CMK (cell line): ENCODE measurements at places on chromosomes 12 and 14.

DNA sequence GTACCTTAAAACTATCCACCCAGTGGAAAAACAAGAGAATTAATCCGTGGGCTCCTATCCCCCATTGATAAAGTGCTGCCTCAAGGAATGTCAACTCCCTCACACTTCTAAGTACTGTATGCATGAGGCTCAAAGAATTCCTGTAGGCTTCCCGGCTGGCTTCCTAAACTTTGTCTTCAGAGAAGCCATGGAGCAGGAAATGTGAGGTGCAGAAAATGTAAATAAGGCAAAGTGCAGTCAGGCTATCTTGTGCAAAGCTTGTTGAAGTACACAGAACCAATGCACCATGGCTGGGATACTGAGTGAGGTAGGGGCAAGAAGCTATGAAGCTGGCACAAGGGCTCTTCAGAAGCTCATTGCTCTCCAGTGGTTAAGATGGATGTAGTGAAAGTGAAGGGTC lies 611.0 kb downstream of the FSCB start:
- no peak for DNase-seq

GRCh38 chr12:131800594-131801135 lies 27.5 kb upstream of the MMP17 start:
- no peak for DNase-seq

GRCh38 chr12:117105902-117106301 lies 6.7 kb upstream of the TESC start:
- no peak for DNase-seq

- no peak for DNase-seq
Measured at GRCh38 chr14:93232159-93232558, 25.1 kb downstream of the UBR7 start.

DNA sequence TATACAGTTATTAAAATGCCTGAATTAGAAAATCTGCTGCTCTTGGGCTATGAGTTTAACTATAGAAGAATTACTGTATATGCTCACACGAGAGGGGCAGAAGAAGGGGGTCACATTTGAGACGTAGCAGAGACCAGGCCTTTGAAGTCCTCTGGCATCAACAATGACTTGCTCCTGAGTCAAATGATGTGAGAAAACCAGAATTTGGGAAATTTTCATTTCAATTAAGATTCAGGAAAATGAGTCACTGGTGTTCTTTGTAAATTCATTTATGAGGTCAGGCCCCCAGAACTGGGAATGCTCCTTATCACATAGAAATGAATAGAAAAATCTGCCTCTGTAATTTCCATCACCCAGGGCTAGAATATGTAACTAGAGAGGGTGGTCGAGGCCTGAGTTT lies 92.9 kb downstream of the APAF1 start:
- no peak for DNase-seq

GRCh38 chr12:24480766-24481449 lies 468.0 kb downstream of the BCAT1 start:
- DNase-seq: no peak

DNA sequence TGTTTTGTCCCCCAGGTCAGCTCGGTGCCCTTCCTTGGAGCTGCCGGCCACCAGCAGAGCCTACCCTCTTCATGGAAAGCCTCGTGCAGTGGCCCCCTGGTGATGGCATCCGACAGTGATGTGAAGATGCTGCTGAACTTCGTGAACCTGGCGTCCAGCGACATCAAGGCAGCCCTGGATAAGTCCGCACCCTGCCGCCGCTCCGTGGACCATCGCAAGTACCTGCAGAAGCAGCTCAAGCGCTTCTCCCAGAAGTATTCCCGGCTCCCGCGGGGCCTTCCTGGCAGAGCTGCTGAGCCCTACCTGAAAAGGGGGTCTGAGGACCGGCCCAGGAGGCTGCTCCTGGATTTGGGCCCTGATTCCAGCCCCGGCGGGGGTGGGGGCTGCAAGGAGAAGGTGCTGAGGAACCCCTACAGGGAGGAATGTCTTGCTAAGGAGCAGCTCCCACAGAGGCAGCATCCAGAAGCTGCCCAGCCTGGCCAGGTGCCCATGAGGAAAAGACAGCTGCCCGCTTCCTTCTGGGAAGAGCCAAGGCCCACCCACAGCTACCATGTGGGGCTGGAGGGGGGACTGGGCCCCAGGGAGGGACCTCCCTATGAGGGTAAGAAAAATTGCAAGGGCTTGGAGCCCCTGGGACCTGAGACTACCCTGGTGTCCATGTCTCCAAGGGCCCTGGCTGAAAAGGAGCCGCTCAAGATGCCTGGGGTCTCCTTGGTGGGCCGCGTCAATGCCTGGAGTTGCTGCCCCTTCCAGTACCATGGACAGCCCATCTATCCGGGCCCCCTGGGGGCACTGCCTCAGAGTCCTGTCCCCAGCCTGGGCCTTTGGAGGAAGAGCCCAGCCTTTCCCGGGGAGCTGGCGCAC lies 1.3 kb downstream of the FAM181A start:
- no peak for DNase-seq

DNA sequence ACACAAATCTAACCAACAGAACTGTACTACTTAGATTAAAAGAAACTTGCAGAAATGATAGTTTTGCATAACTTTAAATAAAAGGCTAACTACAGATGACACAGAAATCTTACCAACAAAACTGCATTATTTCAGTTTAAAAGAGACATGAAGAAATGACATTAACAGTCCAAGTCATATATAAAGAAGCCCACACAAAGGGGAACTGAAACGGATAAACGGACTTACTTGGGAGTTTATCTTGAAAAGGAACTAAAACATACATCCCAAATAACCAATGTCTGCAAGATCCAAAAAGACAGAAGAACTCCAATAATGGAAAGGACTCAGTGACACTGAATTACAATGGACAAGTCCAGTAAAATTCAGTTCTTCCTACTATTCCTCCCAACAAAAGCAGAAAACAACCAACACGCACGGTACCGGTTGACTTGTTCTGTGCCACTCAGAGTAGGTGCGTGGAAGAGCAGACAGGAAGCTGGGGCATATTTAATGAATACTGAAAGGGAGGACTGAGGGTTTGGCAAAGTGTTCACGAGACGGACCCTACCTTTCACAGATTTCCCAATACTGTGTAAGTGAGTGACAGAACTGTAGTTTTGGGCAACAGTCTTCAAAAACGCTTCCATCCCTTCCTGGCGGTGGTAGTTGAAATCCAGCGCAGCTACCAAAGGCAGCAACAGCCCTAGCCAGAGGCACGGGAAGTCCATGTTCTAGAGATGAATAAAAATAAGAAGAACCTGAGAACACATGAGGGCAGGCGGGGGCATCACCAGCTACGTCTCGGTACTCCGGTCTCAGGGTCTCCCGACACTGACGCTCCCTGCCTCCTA lies 627 bp downstream of the CPM start:
- DNase-seq: no peak
